ENCODE measurements at places on chromosomes 1 and 21. TPM values are rescaled to one million over a fixed set of nuclear protein-coding genes. Genes with fewer than 3 reads are reported as not detected.

SPRR1A gene
- total RNA-seq: not detected

SYT6 gene
- total RNA-seq: not detected

UBASH3A gene
- total RNA-seq: 41.9 TPM

KIF21B gene
- total RNA-seq: 70.3 TPM

RGS16 gene
- total RNA-seq: 0.54 TPM

LORICRIN gene
- not detected for total RNA-seq

TRIM63 gene
- not detected for total RNA-seq

GRCh38 chr1:116345843-116346242 is 27.2 kb upstream of the ATP1A1 start:
- peak overlapping the region; percentile 72 for H3K27ac ChIP-seq
- H3K27me3 ChIP-seq: no peaks in the 10 kb centered on the region
- H3K36me3 ChIP-seq: no peaks in the 10 kb centered on the region

DNA sequence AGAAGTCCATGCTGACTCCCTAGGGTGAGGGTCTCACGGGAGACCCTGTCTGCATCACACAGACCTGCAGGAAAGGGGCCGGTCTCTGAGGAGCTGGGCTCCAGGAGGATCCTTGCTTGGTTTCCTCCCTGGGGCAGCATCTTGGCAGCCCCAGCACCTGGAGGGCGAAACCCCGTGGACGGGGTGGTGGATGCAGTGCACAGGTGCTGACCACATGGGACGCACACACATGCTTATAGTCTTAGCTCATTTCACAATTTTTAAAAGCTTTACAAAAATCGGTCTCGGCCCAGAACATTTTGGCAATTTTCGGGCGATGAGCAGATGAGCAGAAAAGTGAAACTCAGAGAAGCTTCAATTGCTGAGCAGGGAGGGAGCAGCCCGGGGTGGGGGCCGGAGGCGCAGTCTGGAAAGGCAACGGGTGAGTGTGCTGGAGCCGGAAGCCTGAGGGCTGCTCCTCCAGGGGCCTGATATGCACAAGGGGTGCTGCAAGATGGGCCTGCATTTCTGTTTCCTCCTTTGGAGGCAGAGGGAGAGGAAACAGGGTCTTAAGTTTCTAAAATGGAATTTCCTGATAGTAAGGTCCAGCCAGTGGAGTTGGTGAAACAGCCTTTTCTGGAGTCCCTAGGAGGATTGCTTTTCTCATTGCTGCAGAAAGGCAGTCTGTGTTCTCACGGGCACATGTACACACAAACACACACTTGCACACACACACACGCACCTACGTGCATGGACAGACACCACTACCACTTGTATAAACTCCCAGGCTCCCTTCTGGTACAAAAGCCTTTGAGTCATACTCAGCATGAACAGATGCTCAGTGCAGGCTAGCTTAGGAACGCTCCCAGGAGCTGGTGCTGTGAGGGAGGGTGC is 60.6 kb downstream of the SCCPDH start:
- no peaks in the 10 kb centered on the region for H3K27me3 ChIP-seq
- no peaks in the 10 kb centered on the region for H3K4me1 ChIP-seq
- no peak overlapping the region for H3K27ac ChIP-seq
- no peaks in the 10 kb centered on the region for H3K36me3 ChIP-seq
- H3K4me3 ChIP-seq: no peak overlapping the region

GRCh38 chr21:36630485-36631206 is 68.3 kb upstream of the SIM2 start:
- H3K4me3 ChIP-seq: no peak overlapping the region
- H3K4me1 ChIP-seq: no peaks in the 10 kb centered on the region
- H3K27ac ChIP-seq: no peak overlapping the region
- DNase-seq: peak; percentile 47
- H3K36me3 ChIP-seq: no peaks in the 10 kb centered on the region

- H3K4me3 ChIP-seq: no peak overlapping the region
- no peaks in the 10 kb centered on the region for H3K36me3 ChIP-seq
- H3K27ac ChIP-seq: no peak overlapping the region
- H3K27me3 ChIP-seq: no peaks in the 10 kb centered on the region
- peaks cover 10% of the 10 kb centered on the region for H3K4me1 ChIP-seq
These were observed 5.0 kb upstream of the RNF11 start for GRCh38 chr1:51231120-51231519.

- DNase-seq: no peak
- no peak overlapping the region for H3K27ac ChIP-seq
- H3K36me3 ChIP-seq: no peaks in the 10 kb centered on the region
These were observed 360.1 kb upstream of the PLXNA2 start for GRCh38 chr1:208604295-208604694.

DNA sequence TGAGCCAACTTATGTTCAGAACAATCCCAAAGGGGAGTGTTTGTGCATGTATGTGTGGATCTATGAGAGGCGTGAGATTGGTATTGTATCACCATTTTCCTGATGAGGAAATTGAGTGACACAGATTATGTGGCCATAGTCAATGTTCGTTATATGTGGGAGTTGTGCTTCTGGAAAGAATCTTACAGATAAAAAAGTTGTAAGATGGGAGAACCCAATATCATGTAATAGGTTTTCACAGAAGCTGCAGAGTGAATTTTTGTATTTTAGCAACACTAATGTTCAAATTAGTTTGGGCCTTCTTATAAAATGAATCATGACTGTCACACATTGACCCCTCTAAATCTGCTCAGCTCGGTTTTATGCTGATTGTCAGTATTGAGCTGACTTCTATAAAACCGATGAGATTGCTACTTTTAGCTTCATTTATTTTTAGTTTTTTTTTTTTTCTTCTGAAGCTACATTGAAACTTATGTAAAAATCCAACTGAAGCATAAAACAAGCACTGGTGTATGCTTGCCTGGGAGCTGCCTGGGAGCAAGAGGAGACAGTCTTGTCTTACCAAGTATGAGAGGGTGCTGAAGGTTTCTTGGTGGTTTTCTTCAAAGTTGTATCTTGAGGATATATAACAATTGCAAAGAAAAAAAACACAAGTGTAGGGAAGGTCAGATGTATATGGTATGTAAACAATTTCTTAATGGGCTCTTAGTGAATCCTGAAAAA is 4.1 kb downstream of the RWDD3 start:
- no peak for DNase-seq
- no peaks in the 10 kb centered on the region for H3K27me3 ChIP-seq
- no peak overlapping the region for H3K27ac ChIP-seq
- no peak overlapping the region for H3K4me3 ChIP-seq
- peaks cover 6% of the 10 kb centered on the region for H3K4me1 ChIP-seq

DNA sequence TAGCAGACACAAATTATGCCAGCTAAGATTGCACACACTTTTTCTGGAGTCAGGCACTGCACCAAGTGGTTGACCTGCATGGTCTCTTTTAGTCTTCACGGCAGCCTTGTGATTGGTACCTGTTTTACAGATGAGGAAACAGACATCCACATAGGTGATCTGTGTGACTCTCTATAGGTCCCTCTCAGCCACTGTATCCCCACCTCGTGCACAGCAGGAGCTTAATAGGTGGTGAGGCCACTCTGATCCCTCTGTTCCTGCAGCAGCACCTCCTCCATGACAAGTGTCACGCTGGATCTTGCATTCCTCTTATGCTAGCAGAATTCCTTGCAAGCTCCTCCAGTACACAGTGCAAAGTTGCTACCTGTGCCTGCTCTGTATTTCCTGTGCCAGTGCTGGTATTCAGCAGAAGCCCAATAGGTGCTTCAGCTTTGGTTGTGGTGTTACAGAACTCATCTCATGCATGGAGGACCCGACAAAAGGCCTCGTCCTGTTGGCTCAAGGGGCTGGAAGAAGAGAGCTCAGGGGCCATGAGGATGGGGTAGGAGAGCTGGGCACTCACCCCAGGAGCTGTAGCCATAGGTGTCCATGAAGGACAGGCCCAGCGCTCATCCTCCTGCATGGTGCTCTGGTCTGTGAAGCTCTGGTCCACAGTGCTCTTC is 546.7 kb downstream of the PTPRU start:
- H3K27me3 ChIP-seq: no peaks in the 10 kb centered on the region
- no peaks in the 10 kb centered on the region for H3K4me1 ChIP-seq
- no peaks in the 10 kb centered on the region for H3K36me3 ChIP-seq

DNA sequence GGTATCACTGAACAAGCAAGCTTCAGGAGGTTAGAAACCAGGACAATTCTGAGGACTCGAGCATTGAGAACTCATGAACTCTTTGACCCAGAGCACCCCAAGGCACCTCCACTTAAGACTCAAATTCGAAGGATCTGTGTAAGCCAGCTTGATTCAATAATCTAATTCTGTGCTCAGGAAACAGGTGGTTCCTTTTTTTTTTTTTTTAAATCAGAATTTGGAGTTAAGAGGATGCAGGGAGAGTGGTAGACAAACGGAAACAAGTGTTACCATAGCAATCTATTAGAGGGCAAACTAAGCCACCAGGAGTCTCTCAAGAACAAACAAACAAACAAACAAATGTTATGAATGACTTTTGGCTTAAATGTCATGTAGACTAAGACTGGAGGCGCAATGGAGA is 53.8 kb upstream of the DPH5 start:
- H3K27me3 ChIP-seq: no peaks in the 10 kb centered on the region
- H3K4me1 ChIP-seq: peaks cover 31% of the 10 kb centered on the region
- H3K4me3 ChIP-seq: no peak overlapping the region
- DNase-seq: no peak
- no peaks in the 10 kb centered on the region for H3K36me3 ChIP-seq

DNA sequence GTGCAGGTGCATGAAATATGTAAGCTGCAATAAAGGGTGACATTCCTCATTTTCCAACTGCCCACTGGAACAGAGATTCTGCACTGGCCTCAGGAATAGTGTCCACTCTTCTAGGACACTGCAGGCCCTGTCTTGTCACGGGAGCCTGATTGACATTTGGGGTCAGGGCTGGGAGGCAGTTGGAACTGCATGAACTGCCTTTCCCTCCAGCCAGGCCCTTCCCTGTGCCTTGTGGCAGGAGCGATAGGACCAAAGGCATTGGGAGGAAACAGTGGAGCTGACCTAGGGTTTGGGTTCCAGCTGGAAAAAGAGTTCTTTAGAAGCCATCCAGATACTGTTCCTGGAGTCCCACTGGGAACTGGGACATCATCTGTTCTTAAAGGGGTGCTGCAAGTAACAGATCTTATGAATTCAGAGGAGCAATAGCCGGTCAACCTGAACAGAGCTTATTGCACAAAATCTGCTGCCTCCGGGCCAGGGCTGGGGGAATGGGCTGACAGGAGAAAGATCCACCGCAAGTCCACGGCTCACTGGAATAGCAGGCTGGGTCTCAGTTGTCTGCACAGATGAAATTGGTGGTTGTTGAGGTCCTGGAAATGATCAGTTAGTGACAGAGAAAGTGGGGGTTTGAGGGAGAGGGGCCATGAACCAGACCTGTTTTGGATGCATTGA is 451.7 kb downstream of the CAMTA1 start:
- no peaks in the 10 kb centered on the region for H3K36me3 ChIP-seq
- no peak for DNase-seq
- no peaks in the 10 kb centered on the region for H3K27me3 ChIP-seq
- no peak overlapping the region for H3K27ac ChIP-seq
- H3K4me3 ChIP-seq: no peak overlapping the region

- DNase-seq: no peak
- H3K36me3 ChIP-seq: no peaks in the 10 kb centered on the region
- no peak overlapping the region for H3K4me3 ChIP-seq
- H3K4me1 ChIP-seq: no peaks in the 10 kb centered on the region
These were observed 1.7 kb downstream of the HSPG2 start for GRCh38 chr1:21935393-21935804.

DNA sequence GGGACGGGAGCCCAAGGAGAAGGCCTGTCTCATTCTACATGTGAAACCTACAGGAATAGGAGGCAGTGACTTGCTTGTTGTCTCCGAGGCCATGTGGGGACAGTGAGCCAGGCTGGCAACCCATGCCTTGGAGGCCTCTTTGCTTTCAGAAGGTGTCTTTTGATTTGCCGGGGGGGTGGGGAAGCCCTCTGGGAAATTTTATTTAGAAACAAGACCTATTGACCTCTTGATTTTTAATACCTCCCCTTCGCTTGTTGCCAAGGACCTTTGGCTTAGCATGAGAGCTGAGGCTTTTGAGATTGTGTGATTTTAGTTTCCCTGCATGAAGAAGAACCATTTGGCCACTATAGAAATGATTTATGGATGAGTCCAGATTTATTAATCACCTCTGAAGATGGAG is 4.1 kb downstream of the ARMH1 start:
- no peaks in the 10 kb centered on the region for H3K36me3 ChIP-seq
- no peak overlapping the region for H3K27ac ChIP-seq
- peaks cover 2% of the 10 kb centered on the region for H3K4me1 ChIP-seq
- DNase-seq: no peak
